ENCODE measurements at places on chromosomes 3 and 15.

DNA sequence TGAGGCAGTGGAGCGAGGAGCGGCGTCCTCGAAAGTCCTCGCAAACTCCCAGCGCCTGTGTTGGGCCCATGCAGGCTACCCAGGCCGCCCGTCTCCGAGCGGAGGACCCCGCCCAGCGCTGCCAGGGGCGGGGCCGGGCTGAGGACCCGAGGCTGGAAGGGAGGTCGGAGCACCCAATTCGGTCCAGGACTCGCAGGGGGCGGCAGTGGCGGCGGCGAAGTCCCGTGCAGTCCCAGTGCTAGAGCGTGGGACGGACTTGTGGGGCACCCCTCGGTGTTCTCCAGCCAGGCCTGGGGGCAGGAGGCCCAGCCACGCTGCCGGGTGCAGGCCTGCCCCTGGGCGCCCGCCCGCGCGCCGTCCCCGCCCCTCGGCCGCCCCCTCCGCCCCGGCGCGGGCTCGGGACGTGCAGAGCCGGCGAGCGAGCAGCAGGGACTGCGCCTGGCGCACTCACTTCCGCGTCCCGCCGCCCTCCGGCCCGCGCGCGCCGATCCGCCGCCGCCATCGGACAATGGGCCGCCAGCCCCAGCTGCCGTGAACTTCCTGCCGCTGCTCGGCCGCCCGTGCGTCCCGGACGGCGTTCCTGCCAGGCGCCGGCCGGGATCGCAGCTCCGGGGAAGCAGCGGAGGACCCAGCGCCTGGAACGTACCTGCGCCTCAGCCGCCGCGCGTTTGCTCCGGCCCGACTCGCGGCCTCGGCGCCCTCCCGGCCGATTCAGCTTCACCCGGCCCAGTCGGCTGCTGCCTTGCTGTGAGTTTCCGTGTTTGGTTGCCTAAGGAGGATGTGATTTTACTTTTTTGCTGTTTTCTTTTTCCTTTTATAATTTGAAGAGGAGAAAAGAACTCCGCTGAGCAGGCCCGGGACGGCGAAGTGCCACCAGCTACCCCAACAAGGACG, 596 bp upstream of the LIMD1 start:
- DNase-seq, result no peak

GRCh38 chr15:33559207-33559890, 248.6 kb downstream of the RYR3 start:
- DNase-seq, result no peak

DNA sequence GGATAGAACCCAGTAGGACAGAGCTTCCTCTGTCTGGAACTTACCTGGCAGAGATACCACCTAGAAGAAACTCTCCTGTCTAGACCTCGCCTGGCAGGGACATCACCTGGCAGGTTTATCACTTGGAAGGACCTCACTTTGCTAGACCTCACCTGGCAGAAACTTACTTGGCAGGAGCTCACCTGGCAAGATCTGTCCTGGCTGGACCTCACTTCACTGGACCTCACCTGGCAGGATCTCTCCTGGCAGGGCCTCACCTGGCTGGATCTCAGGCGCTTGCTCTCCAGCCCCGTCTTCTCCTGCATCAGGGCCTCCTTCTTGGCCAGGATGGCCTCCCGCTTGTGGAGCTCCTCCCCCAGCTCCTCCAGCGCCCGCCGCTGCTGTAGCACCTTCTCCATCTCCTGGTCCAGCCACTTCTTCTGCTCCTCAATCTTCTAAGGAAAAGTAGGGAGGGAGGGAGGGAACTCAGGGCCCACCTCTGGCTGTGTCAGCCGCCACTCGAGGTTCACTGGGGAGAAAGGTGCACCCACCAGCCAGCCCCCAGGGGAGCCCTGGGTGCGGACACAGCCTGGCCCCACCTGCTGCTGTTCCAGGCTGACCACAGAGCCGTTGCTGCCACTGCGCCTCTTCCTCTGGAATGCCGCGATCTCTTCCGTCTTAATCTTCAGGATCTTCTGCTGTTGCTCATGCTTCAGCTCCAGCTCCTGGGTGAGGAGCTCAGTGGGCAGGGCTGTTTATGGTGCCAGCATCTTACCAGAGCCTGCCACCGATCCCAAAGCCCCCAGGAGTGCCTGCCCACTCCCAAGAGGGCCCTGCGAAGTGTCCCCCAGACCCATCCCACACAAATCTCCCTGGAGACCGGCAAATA, 22.5 kb downstream of the KIF7 start:
- no peak for DNase-seq

DNA sequence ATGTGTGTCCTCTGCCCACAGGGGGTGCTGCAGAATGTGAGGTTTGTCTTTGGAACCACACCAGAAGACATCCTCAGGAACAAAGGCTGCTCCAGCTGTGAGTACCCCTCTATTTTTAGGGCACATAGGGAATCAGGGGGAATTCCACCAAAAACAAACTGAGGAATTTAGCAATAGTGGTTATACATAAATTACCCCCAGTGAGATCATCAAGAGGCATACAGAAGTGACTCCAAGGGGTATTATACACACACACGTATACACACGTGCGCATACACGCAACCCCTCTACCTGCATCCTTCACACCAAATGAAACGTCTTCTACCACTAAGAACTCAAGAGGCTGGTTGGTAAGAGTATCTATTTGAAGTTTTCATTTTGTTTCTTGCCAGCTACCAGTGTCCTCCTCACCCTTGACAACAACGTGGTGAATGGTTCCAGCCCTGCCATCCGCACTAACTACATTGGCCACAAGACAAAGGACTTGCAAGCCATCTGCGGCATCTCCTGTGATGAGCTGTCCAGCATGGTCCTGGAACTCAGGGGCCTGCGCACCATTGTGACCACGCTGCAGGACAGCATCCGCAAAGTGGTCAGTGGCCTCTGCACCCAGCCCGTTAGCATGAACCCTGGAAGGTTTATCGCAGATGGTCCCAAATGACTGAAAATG, 2.9 kb downstream of the THBS1 start:
- peak; percentile 25 for DNase-seq

DNA sequence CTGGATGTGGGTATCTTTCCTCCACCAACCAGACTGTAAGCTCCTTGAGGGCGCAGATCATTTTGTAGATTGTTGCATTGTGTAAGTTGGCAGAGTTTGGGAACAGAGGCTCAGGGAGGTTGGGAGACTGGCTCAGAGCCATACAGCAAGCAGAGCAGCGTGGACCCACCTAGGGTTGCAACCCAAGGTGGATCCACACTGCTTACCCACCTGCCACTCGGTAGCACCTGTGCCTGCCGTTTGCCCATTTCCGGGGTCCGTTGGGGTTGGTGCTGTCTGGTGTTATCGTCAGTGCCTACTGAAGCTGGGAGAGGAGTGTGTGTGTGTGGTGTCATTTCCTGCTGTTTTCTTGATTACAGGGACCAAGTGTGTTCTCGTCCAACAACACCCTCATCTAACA, 19.0 kb downstream of the SMAD6 start:
- no peak for DNase-seq

DNA sequence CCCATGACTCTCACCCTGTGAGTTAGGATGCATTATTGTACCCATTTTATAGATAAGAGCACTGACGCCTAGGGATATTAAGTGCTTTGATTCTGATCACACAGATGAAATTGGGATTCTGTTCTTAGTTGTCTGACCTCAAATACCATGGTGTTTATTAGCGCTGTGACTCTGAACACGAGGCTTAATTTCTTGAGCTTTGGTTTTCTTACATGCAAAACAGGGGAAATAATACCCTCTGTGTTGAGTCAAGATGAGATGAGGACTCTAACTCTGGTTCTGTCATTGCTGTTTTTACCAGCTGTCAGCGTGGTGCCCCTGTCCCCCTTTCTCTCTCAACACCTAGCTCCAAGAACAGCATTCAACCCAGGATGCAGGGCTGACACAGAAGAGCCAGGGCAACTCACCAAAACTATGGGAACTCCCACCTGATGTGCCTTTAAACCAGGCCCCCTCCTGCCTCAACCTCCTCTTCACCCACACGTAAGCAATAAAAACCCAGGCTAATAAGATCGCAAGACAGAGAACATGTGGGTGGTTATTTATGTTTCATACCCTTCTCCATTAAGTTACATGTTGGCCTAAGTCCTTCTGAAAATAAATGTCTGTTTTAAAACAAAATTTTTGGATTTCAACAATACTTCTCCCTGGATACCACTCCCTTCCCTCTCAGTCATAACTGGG, 100.1 kb upstream of the SPATA12 start:
- DNase-seq, result no peak

- no peak for DNase-seq
Measured at GRCh38 chr15:68572921-68573320, 5.9 kb upstream of the CORO2B start.

DNA sequence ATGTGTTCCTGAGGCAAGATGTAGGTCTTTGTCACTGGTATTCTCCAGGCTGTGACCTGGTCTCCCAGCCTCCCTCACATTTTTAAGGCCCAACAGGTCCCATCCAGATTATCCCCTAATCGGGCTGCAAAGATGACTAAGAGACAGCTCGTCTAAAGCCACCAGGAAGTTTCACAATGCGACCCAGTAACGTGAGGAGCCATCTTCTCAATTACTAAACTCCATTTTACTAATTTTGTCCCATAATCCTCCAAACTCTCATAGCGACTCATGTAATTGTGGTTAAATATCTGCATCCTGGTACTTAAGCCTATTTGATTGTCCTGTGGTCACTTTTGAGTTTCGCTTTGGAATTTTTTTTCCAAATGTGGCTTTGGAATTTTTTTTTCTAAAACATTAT, 8.7 kb upstream of the PLA2G4F start:
- DNase-seq, result no peak

- DNase-seq, result no peak
Measured at GRCh38 chr3:98457543-98457942, 5.5 kb upstream of the OR5K1 start.

GRCh38 chr3:190734490-190734889, 128.0 kb downstream of the GMNC start:
- no peak for DNase-seq

DNA sequence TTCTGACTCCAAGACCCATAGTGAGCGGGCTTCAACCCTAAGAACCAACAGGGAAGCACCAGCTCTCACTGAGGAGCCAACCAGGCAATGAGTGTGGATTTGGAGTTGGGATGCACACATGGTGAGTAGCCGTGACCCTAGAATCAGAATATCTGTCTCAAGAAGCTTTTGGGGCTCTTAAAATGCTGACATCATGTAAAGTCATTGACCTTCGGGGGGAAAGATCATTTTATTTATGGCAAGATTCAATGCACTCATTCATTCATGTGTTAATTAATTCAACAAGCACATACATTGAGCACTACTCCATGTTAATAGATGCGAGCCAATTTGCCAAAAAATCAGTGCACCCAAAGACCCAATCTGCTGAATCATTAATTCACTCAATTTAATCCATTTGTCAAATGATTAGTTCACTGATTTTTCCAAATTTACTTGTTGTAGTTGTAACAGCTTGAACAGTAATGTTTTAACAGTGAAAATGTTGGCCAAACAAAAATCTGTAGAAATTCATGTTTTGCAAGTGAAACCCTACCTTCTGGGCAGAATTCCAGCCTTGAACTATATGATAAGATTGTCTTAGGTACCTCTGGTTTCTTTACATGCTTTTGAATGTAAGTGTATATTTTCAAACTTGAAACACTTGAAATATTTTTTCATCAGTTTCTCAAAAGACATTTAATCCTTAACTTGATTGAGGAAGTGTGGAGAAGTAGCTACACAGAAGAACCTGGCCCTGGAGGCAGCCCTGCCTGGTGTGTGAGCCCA, 29.8 kb upstream of the LACTB start:
- no peak for DNase-seq

All from HFF-Myc (cell line).